ENCODE measurements at places on chromosomes 2 and 18.
A peak's percentile ranks its signal among the peaks of the same experiment; 100 is the strongest.

- H3K27me3 ChIP-seq = no peaks in the 10 kb centered on the region
- no peak overlapping the region for H3K27ac ChIP-seq
- no peaks in the 10 kb centered on the region for H3K4me1 ChIP-seq
- DNase-seq = no peak
- no peaks in the 10 kb centered on the region for H3K36me3 ChIP-seq
Observed at GRCh38 chr2:208552943-208553342, 146.4 kb downstream of the PTH2R start.

GRCh38 chr2:105688946-105689345, 55.8 kb upstream of the NCK2 start:
- no peaks in the 10 kb centered on the region for H3K4me1 ChIP-seq
- H3K36me3 ChIP-seq = no peaks in the 10 kb centered on the region
- no peaks in the 10 kb centered on the region for H3K27me3 ChIP-seq
- no peak overlapping the region for H3K4me3 ChIP-seq
- no peak overlapping the region for H3K27ac ChIP-seq

- DNase-seq = no peak
- H3K4me1 ChIP-seq = no peaks in the 10 kb centered on the region
- H3K4me3 ChIP-seq = no peak overlapping the region
- no peaks in the 10 kb centered on the region for H3K27me3 ChIP-seq
Observed at GRCh38 chr2:154855138-154855537, 156.6 kb downstream of the KCNJ3 start.

DNA sequence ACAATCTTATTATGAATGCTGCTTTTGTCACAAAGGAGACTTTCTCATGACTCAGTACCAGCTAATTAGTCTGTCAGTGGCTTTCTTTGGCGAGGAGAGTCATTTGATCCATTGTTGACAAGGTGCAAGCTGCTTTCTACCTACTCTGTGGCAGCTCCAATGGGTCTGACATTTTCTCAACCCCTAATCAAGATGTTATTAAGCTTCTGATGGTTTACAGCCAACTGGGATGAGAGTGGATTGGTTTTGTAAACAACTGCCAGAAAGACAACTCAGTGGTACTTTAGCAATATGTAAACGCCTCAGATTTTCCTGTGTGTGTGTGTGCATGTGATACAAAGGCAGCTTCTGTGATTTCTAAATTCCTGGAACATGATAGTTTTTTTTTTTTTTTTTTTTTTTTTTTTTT, 8.2 kb upstream of the CLIP4 start:
- H3K4me1 ChIP-seq = peaks cover 12% of the 10 kb centered on the region
- no peak overlapping the region for H3K27ac ChIP-seq
- H3K4me3 ChIP-seq = no peak overlapping the region
- H3K27me3 ChIP-seq = no peaks in the 10 kb centered on the region
- no peak for DNase-seq

DNA sequence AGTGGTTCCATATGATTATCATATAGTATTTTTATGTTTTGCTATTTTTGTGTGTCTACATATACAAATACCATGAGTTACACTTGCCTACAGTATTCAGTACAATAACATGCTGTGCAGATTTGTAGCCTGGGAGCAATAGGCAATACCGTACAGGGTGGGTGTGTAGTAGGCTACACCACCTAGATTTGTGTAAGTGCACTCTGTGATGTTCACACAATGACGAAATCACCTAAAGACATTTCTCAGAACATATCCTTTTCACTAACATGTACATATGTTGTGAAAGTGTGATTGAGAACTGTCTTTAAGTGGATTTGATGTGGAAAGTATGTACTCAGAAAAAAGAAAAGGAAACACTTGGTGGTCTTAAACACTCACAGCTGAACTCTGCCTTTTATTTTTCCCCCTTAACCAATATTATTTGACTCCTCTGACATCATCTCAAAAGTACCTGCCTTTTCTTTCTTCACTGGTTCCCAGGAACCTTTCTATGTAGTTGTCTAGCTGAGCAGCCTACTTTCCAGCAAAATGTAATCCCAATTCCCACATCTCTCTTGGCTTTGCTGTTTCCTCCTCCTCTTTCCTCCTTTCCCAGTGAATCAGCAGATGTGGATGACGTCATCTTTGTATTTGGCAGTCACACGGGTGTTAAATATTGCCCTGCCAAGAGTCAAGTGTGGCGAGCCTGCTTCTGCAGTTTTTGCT, 47.7 kb downstream of the OSBPL6 start:
- H3K27ac ChIP-seq = no peak overlapping the region
- no peaks in the 10 kb centered on the region for H3K36me3 ChIP-seq
- H3K4me1 ChIP-seq = no peaks in the 10 kb centered on the region
- no peaks in the 10 kb centered on the region for H3K27me3 ChIP-seq
- H3K4me3 ChIP-seq = no peak overlapping the region

DNA sequence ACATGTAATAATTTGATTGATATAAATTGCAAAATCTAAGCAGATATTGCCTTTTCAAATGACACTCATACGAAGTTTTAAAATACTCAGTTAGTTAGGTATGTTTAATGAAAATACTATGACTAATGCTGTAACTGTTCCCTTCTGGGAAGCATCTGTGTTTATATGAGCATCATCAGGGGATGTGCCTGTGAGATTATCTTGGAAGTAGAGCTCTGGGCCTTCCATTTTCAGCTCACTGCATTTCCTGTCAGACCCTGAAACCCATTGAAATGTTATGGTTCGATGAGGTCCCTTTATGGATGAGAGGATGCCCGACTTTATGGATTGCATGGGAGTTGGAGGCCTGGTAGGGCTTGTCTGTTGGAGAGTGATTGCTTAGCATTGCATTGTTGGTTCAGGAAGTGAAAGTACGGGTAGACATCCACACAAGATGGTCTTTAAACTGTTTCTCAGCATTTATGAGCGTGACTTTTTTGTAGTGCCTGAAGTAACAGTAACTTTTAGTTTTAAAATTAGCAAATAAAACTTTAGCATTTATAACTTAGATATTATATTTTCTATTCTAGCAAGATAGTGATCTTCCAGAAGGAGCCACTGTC, 28.7 kb downstream of the ELP2 start:
- H3K27ac ChIP-seq = no peak overlapping the region
- H3K27me3 ChIP-seq = no peaks in the 10 kb centered on the region
- H3K4me1 ChIP-seq = no peaks in the 10 kb centered on the region

DNA sequence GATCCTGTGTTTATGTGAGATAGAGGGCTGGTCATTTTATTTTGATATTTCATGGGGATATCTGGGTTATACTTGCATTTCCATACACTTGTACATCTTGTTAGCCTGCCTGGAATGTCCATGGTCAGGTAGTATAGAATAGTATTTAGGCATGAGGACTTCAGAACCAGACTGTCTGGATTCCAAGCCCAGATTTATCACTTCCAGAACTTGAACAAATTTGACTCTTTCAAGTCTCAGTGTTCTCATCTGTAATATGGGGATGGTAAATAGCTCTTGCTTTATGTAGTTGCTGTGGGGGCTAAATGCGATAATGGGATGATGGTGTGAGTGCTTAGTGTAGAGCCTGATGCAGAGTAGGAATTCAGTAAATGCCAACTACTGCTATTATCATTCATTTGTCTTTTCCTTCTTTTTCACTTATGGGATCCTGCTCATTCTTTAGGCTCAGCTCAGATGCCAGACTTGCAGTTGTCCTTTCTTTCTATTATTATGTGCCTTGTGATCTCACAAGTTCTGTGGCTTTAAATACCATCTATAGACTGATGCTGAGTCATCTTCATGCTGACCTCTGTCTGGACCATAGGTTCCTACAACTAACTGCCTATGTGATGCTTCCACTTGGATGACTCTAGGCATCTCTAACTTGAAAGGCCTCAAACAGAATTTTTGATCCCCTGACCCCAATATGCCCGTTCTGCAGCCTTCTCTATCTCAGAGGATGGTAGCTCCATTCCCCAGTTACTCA, 67.4 kb downstream of the POLE4 start:
- no peaks in the 10 kb centered on the region for H3K36me3 ChIP-seq
- no peak for DNase-seq
- no peaks in the 10 kb centered on the region for H3K4me1 ChIP-seq
- H3K27me3 ChIP-seq = no peaks in the 10 kb centered on the region

DNA sequence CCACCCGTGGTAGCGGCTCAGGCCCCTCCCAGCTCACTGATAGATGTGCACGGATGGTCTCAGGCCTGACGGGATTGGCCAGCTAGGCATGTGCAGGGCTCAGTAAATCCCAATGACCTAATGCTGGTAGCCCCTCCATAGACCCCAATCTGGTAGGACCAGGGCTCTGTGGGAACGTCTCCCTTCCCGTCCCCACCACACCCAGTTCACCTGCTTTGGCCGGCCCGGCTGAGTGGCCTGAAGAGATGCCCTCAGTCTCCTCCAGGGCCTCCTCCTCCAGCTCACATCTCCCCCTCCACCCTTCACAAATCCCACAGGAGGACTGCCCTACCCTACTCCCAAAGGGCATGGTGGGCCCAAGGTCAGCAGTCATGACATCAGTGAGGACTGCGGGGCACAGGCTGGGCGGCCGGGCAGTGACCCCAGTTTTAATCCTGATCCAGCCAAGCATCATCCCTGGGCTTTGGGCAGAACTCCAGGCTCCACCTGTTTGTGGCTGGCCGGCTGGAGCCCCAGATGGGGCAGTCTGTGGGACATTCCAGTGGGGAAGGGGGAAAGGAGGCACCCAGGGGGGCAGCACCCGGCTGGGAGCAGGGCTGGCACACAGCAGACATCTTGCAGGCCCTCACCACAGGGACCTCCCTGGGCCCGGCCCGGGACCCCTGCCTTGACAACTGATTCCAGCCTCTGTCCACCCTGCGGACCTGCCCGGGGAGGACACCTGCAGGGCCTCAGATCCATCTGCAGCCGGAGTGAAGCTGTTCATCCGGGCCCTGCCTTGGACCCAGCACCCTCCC, 2.3 kb downstream of the KIF1A start:
- H3K27me3 ChIP-seq = peaks cover 26% of the 10 kb centered on the region
- no peaks in the 10 kb centered on the region for H3K36me3 ChIP-seq
- H3K4me1 ChIP-seq = peaks cover 29% of the 10 kb centered on the region
- H3K4me3 ChIP-seq = no peak overlapping the region

DNA sequence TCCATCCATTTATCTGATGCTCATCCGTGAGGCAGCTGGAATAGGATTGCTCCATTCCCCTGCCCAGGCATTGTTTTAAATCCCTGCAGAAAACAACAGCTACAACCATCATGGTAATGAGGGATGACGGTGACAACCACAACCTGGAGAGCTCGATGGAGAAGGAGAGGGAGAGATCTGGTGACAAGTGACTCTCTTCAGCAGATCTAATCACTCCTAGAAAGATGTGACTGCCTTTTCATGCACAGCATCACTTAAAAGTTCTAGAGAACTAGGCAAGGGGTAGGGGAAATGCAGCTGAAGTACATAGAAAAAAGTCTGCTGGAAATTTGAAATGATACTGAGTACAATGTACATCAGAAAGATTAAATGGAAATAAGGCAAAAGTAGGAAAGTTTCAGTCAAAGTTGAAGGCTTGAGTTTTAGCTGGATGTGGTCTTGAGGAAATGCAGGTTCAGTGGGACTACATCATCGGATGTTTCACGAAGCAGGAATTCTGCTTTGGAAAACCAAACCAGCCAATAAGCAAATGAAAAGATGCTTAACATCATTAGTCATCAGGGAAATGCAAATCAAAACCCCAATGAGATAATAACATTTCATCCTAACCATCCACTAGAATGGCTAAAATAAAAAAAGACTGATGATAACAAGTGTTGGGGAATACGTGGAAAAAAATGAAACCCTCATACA, 6.8 kb upstream of the ARHGAP25 start:
- H3K27me3 ChIP-seq = no peaks in the 10 kb centered on the region
- H3K4me1 ChIP-seq = peaks cover 13% of the 10 kb centered on the region
- no peak overlapping the region for H3K4me3 ChIP-seq
- no peak for DNase-seq

GRCh38 chr2:210072922-210073509, 70.6 kb downstream of the RPE start:
- H3K36me3 ChIP-seq = no peaks in the 10 kb centered on the region
- H3K27ac ChIP-seq = no peak overlapping the region
- DNase-seq = no peak
- no peaks in the 10 kb centered on the region for H3K27me3 ChIP-seq

DNA sequence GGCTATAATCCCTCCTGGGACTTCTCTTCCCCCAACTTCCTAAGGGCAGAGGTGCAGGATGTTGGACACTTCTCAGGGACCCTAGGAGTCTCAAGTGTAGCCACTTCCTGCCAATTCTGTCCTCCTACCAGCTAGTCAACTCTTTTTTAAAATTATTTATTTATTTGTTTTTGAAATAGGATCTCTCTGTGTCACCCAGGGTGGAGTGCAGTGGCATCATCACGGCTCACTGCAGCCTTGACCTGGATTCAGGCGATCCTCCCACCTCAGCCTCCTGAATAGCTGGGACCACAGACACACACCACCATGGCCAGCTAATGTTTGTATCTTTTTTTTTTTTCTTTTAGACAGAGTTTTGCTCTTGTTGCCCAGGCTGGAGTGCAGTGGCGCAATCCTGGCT, 11.5 kb downstream of the SFTPB start:
- no peaks in the 10 kb centered on the region for H3K36me3 ChIP-seq
- DNase-seq = no peak
- H3K4me1 ChIP-seq = no peaks in the 10 kb centered on the region

DNA sequence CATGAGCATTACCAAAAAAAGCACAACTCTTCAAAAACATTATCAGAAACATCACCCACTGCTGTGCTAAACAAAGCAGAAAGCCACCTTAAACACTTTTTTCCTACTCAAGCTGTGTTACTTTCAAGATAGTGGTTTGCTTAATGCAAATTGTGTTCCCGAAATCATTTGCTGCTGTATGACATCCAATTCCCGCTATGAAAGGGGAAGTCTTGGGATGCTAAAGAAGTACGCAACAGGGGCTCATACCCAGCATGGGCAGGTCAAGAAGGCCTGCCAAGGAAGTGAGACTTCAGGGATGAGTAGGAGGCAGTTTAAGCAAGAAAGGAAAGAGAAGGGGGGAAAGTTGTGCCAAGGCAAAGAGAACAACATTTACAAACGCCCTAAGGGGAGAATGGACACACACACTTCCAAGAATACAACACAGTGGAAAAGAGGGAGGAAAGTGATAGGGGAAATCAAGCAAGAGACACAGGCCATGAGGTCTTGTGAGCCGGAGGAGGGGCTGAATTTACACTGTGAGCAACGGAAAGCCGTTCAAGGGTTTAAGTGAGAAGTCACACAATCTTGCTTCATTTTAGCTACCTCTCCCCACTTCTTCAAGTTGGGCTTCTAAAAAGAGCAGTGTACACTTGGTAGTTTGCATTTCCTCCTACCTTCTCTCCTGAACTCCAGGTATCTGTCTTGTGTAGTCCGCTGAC, 4.0 kb downstream of the PTPN2 start:
- no peaks in the 10 kb centered on the region for H3K27me3 ChIP-seq
- DNase-seq = no peak
- H3K36me3 ChIP-seq = no peaks in the 10 kb centered on the region
- H3K4me3 ChIP-seq = no peak overlapping the region
- H3K27ac ChIP-seq = peak overlapping the region; percentile 40
